Right atrium auricular region (tissue), 2 donors: ENCODE measurements at places on chromosomes 7 and 10. TPM values are rescaled to one million over a fixed set of nuclear protein-coding genes. Genes with fewer than 3 reads are reported as not detected.

Gene TUBAL3
- total RNA-seq: not detected

GRCh38 chr7:82678259-82678658 is 234.7 kb upstream of the CACNA2D1 start:
- no peak for DNase-seq

DNA sequence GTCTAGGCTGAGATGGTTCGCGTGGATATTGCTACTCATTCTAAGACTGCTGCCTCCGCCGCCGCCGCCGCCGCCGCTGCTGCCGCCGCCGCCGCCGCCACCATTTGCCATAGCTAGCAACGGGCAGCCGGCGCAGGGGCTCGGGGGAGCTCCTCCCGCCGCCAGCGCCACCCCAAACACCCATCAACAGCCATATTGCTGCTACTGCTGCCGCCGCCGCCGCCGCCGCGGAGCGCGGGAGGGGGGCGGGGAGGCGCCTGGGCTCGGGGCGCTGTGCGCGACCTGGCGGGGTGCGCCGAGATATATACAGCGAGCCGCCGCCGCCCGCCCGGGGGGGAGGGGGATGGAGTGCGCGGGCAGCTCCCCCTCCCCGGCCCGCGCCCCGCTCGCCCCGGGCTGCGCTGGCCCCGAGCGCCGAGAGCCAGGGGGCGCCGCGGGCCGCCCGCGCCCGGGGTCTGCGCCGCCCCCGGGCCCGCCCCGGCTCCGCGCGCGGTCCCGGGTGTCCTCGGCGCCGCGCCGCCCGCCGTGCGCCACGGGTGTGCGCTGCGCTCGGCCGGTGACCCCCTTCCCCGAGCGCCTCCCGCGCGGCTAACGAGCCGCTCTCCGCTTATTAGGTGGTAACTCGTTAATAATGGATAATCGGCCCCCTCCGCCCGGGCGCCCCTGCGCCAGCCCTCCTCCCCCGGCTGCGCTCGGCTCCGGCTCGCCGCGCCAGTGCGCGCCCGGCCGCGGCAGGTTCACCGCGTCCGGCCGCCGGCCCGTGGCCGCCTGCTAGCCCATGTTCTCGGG is at the start of gene KCNMA1:
TSS of gene KCNMA1 (minus strand) at position 277 of the 789 bp plus-strand sequence.
- DNase-seq: no peak

Gene TEX47
- total RNA-seq: not detected

DNA sequence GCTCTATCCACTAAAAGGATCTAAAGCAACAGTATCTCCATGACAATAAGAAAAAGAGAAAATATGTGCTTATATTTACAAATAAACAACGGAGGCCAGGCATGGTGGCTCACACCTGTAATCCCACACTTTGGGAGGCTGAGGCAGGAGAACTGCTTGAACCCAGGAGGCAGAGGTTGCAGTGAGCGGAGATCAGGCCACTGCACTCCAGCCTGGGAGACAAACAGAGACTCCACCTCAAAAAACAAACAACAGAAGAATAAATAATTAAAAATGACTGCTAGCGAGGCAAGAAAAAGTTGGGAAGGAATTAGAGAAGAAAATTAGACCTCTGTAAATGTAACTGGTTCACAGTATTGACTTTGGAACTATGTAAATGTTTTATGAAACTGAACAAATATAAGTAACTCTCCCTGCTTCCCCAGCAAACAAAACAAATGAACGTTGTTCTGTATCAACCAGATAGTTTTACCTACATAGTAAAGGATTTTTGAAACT is 17.1 kb downstream of the TRIM24 start:
- no peak for DNase-seq

Gene ZNF3
- 16.1 TPM for total RNA-seq

Gene SLC13A1
- total RNA-seq: not detected

GRCh38 chr7:44958645-44959344 is 20.0 kb downstream of the MYO1G start:
- DNase-seq: no peak

- no peak for DNase-seq
Measured at GRCh38 chr10:637221-637620, 52.2 kb downstream of the DIP2C start.

Gene MYPN
- 145 TPM for total RNA-seq

Gene DLX5
- total RNA-seq: not detected

Gene OAT
- total RNA-seq: 42.1 TPM
